ENCODE measurements at places on chromosomes 6 and 20. TPM values are rescaled to one million over a fixed set of nuclear protein-coding genes. Genes with fewer than 3 reads are reported as not detected.

BIRC7 gene
- not detected for total RNA-seq

PHF10 gene
- 10.2 TPM for total RNA-seq

PNPLA1 gene
- not detected for total RNA-seq

TMEM30A gene
- total RNA-seq: 120 TPM

GSTA1 gene
- not detected for total RNA-seq

DYNLT2 gene
- total RNA-seq: 0.63 TPM

SYCP2L gene
- not detected for total RNA-seq

COX4I2 gene
- not detected for total RNA-seq

Measured in bronchial smooth muscle cell (primary cell).